ENCODE measurements at places on chromosomes 5 and 9.
A peak's percentile ranks its signal among the peaks of the same experiment; 100 is the strongest.

DNA sequence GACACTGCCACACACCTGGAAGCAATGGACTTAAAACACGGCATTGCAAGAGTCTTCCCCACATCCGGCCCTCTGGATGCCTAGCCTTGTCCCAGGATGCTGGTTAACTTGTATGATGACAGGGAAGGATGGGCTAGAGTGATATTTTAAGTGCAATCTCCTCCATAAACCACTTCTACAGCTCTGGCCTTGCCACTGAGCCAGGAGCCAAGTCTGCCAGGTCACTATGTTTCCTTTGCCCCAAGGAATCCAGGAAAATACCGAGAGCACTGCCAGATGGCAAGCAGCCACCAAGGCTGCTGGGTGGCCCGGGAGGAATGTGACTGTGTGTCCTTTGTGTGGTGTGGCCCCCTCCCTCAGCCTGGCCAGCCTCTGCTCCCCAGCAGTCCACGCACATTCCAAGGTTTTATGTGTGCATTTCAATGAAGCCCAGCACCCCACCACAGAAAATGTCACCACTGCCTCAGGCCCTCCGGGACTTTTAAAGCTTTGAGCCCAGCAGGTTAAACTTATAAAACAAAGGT, 106.0 kb downstream of the FRMD3 start:
- no peak for DNase-seq

DNA sequence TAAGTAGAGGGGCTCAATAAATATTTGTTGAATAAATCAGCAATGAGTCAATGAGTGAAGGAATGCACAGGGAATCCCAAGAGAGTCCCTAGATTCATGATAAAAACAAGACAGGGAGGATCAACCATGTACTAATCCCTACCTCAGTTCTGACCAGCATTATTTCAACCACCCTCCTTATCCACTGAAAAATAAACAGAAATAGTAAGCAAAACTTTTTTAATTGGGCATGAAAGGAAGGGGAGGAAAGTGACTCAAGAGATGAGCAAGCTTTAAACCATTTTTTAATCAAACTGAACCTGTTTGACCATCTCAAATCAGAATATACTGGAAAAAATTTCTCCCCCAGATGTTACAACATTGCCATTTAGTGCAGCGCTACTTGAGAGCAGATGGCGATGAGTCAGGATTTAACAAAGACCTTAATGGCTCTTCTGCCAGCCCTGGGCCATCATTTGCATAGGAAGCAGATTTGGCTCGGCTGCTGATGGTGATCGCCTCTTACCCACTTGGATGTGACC, 194.8 kb upstream of the SLC30A5 start:
- no peak for DNase-seq

GRCh38 chr9:107742531-107743309, 253.2 kb upstream of the KLF4 start:
- DNase-seq = no peak

DNA sequence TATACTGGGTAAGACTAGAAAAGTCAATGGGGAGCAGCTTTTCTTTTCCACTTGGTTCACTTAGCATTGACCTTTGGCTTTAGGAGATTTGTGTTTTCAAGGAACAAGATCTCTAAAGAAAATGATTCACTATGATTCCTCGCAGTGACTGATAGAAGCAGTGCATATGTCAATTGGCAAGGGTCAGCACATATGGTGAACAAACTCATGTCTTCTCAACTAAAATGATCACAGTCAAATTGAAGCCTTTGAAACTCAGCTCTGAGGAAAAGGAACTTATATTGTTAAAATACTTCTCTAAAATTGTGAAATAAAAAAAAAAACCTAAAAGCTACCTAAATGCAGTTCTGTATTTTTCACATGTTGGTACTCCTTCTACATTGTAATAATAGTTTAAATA, 43.2 kb upstream of the IL7R start:
- no peak for DNase-seq

GRCh38 chr9:88497224-88497623, 37.8 kb upstream of the NXNL2 start:
- no peak for DNase-seq

DNA sequence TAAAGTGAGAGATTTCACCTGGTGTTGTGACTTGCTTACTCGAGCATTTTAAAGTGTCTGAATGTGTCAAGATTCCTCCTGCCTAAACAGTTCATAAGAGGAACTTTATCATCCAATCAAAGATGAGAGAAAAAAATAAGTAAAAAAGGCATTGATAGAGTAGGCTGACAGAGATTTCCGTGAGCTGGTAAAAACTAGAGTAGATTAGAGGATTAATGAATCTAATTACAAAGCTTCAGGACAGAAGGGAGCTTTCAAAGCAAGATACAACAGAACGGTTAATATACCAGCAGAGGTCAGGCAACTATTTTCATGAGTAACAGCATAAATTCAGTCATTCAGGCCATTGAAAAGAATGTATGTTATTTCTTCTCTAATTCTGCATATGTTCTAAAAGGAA, 91.5 kb downstream of the ADAMTS6 start:
- DNase-seq = no peak

DNA sequence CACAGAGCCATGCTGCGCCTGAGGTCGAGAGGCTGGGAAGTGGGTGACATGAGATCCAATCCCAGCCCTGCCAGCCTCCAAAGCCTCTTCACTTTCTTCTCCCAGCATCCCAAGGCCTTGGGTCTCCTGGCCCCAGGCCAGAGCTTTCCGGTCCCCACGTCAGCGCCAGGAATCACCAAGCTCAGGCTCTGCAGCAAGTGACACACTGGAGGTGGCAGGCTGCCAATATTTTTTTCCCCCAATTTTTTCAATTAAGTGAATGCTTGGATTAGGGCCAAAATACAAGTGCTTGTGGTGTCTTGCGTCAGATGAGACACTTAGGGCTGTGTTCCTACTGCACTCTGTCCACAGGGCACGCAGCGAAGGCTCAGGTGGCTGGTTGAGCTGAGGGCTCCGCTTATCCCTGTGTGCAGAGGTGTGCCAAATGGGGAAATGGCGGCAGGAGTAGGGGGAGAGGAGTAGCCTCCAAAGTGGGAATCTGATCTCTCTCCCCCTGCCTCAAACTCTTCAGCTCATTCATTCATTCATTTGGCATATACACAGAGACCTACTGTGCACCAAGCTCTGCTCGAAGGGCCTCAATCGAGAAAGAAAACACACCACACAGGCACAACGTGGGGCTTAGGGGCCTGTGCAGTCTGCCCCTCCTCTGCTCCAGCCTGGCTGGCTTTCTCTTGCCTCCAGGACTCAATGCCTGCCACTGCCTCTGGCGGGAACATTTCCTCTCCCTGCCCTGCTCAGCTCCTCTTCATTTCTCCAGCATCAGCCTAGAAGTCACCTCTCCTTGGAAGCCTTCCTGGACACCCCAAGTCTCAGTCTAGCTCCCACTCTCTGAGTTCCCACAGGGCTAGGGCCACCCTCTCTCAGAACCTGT, 16.6 kb downstream of the SH3PXD2B start:
- DNase-seq = no peak

GRCh38 chr9:127814619-127815511, 12.2 kb downstream of the FPGS start:
- no peak for DNase-seq

GRCh38 chr9:99966001-99966400, 59.5 kb downstream of the STX17 start:
- DNase-seq = no peak

- no peak for DNase-seq
These were observed 15.5 kb upstream of the SMC2 start for GRCh38 chr9:104078596-104078995.

- DNase-seq = no peak
These were observed 5.6 kb upstream of the IER5L start for GRCh38 chr9:129183495-129184218.

DNA sequence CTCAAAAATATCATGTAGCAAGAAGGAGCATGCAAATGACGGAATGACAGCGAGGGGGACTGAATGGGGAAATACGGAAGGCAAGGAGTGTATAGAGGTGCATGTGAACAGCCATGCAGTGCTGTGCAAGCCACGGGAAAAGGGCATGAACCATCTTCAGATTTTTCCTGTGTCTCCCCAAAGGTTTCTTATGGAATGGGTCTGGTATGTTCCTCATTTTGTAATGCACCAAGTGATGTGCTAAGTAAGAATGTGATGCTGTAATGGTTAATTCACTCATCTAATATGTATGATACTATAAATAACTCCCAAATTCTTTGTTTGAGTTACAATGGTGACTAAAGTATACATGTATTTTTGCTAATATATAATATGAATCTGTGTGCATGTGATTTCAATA, 99.0 kb upstream of the DAB2 start:
- no peak for DNase-seq

DNA sequence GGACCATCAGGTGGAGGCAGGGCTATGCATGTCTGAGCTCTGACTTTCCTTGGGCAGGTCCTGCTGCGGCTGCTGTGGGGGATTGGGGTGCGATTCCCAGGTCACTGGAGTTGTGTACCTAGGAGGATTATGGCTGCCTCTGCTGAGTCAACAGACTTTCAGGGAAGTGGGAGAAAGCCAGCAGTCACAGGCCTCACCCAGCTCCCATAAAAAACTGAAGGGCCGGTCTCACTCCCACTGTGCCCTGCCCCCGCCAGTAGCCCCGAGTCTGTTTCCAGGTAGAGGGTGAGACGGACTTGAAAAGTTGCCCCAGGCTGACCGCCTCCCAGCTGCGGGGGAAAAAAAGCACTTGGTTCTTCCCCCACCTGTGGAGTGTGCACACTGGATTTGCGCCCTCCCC, 76.7 kb downstream of the FAM170A start:
- DNase-seq = no peak

GRCh38 chr5:139961435-139962157, 81.5 kb downstream of the NRG2 start:
- DNase-seq = no peak

DNA sequence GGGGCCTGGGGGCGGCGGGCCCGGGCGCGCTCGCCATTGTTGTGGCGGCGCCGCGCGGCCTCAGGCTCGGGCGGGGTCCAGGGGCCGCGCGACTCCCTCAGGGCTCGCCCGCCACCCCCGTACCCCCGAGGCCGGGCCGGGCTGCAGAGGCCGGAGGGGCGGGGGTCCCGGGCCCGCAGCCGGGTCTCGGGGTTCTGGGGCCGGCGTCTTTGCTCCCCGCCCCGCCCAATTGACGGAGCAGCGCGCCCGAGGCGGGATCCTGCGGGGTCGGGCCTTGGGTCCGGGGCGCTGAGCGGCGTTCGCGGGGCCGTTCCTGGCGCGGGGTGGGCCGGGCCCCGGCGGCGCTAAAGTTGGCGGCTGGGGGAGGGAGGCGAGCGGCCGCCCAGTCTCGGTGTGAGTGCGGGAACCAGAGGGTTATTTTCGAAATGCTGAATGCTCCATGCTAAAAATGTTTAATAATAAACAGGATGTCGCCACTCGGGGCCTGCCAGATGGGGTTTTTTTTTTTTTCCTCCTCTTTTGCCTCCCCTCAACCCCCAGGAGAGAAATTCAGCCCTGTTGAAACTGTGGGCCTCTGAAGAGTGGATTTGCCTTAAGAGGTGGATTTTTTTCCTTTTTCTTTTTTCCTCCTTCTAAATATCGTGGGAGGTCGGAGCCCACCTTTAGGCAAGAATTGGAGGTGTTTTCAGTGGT, 724 bp downstream of the PRRC2B start:
- DNase-seq = peak; percentile 28

- DNase-seq = no peak
These were observed 246.9 kb downstream of the MPDZ start for GRCh38 chr9:13032585-13032984.

GRCh38 chr9:113958556-113958955, 82.4 kb downstream of the ZNF618 start:
- DNase-seq = no peak

- DNase-seq = no peak
These were observed 79.5 kb downstream of the OSMR start for GRCh38 chr5:38925154-38925925.

DNA sequence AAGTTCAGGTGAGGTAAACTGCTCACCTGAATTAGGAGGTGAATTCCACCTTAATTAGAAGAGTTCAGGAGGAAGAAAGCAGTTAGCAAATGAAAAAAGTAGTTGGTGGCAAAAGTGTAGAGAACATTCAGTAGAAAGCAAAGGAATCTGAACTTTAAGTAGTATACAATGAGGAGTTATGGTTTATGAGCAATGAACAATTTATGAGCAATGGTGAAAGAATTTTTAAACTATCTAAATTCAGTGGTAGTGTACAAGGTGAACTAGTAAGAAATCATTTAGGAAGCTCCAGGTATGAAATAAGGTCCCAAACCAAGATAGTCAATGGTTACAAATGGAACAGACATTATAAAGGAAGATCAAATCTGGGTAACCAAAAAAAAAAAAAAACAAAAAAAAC, 3.1 kb downstream of the CETN3 start:
- no peak for DNase-seq

DNA sequence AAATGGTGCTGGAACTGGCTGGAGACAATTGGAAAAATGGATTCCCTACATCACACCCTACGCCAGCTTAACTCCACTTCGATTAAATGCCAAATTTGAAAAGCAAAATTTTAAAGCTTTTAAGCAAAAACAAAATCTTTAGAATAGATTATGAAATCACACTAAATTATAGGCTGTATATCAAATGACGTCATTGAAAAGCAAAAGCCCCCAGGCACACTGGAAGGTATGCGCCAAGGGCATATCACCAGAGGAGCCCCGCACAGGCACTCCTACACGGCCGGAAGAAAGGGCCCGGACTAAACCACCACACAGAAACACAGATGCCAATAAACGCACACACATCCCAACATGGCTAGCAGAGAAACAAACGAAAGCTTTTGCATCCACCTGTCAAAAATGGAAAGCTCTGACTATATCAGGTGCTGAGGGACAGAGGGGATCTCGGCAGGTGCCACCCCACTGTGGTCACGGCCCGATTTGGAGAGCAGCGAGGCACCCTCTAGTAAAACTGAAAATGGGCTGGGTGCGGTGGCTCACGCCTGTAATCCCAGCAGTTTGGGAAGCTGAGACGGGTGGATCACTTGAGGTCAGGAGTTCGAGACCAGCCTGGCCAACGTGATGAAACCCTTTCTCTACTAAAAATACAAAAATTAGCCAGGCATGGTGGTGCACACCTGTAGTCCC, 17.0 kb upstream of the MXD3 start:
- no peak for DNase-seq

Measured in stimulated activated CD8-positive, alpha-beta memory T cell treated with anti-CD3 and anti-CD28 coated beads, Interleukin-12 subunit alpha, Interleukin-12 subunit beta, amount 100 ng/mL, for 4 hours (primary cell).